Activated CD4-positive, alpha-beta T cell treated with anti-CD3 and anti-CD28 coated beads, Interleukin-2, amount 10 ng/mL, durations not matched to agents 24 days and 14 days (primary cell): ENCODE measurements at places on chromosomes 16 and 17.
A peak's percentile ranks its signal among the peaks of the same experiment; 100 is the strongest.

DNA sequence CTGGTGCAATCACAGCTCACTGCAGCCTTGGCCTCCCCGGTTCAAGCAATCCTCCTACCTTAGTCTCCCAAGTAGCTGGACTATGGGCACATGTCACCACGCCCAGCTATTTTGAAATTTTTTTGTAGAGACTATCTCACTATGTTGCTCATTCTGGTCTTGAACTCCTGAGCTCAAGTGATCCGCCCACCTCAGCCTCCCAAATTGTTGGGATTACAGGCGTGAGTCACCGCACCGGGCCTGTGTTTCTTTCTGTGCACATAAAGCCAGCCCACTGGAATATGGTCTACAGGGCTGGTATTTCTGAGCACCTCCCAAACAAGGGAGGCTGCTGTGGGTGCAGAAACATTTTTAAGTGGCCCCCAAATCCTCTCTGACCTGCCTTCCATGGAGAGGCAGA is 8.4 kb downstream of the TMEM95 start:
- DNase-seq = no peak

- DNase-seq = no peak
These were observed 74.7 kb upstream of the CDH11 start for GRCh38 chr16:65196420-65197075.

DNA sequence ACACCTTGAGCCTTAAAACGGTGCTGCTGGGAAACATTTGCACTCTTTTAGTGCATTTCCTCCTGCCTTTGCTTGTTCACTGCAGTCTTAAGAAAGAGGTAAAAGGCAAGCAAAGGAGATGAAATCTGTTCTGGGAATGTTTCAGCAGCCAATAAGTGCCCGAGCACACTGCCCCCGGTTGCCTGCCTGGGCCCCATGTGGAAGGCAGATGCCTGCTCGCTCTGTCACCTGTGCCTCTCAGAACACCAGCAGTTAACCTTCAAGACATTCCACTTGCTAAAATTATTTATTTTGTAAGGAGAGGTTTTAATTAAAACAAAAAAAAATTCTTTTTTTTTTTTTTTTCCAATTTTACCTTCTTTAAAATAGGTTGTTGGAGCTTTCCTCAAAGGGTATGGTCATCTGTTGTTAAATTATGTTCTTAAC is 4.4 kb downstream of the SOX9 start:
- no peak for DNase-seq

DNA sequence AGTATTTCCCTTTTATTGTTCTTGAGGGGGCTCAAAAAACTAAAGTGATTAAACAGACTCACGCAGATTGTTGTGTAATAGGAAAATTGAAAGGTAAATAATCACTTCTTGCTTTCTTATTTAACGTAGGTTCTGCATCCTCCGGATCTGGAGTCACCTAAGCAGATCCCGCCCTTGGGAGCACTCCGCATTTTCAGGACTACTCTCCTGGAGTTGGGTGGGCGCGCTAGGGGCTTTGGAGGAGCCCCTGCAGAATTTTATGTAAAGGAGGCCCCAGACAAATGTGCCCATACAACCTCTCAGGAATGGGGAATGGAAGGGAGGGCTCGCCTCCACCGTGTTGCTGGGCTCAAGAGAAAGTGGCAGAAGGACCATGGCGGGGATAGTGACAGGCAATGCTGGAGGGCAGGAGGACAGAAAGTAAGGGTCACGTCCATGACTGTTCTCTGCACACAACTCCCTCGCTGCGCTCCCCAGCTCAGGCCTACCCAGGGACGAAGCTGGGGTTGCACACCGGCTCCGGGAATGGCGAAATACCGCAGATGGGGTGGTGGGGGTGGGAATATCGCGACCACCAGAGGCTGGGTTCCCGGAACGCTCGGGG is 8.3 kb downstream of the MT2A start:
- no peak for DNase-seq

- no peak for DNase-seq
These were observed 836.1 kb upstream of the CDH8 start for GRCh38 chr16:62872339-62872738.

DNA sequence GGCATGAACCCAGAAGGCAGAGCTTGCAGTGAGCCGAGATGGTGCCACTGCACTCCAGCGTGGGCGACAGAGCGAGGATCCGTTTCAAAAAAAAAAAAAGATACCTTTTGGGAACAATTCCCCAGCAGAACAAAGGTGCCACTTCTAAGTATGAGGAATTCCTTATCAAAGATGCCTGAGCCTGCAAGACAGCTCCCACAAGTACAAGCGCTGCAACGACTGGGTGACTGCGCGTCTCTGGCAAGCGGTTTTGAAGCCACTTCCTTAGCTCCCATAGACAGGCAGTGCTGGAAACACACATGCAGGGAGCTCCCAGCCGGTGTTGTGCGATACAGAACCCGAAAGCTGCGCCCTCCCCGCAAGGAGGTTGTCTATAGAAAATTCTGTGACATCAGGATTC is 60.5 kb downstream of the ADCY9 start:
- DNase-seq = no peak

- no peak for DNase-seq
These were observed 134.3 kb downstream of the PPM1E start for GRCh38 chr17:58889928-58890327.

GRCh38 chr17:30368912-30369720 is 9.6 kb upstream of the CPD start:
- DNase-seq = no peak

DNA sequence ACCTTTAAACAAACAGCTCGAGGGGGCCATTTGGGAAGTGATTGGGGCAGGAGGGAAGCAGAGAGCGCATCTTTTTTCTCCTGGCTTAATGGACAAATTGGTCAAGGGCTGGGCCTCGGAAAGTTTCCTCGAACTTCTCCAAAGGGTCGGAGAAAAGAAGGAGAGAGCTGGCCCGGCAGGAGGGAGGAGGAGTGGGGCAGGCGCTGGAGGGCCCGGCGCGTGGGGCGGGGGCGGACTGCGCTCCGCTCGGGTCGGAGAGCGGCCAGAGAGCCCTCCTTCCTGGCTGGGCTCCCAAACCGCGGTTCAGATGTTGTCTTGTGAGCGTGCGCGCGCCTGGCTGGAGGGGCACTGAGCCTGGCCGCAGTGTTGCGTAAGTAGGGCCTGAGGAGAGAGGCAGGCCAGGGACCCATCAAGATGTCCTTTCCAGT is 1.2 kb downstream of the MMP2 start:
- DNase-seq = no peak

- DNase-seq = no peak
These were observed 2.5 kb downstream of the KNOP1 start for GRCh38 chr16:19715566-19715965.

DNA sequence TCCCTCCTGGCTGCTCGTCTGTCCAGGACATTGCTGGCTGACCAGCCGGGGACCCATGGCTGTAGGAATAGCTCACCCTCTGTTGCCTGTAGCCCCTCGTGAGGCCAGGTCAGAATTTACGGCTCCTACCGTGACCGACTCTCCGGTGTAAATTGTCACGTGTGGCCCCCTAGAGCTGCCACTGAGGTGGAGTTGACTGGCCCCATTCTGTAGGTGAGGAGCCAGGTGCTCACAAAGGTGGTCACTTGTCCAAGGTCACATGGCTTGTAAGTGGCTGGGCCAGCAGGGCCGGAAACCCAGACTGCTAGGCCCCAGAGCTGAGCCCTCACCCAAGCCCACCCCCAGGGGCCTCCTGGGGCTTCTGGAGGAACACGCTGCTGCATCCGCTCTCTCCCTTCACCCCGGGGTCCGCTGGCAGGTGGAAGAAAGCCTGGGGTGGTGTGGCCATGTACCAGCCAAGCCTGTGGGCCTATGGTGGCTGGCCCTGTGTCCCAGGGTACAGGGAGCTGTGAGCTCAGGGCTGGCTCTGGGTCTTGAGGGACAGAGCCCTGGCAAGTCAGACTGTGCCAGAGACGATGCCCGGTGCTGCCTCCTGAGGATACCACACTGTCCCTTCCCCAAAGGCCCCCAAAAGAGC is 120.7 kb downstream of the RAB11FIP4 start:
- DNase-seq = no peak

- DNase-seq = no peak
These were observed 450.3 kb downstream of the SHISA9 start for GRCh38 chr16:13351601-13352217.

- DNase-seq = peak; percentile 68
These were observed 3.2 kb downstream of the CBX4 start for GRCh38 chr17:79835953-79836509.

- no peak for DNase-seq
These were observed 281.6 kb upstream of the CCL2 start for GRCh38 chr17:33973491-33973890.

- DNase-seq = no peak
These were observed 312.9 kb downstream of the SNX29 start for GRCh38 chr16:12289175-12290063.

GRCh38 chr16:1012135-1012534 is 30.6 kb downstream of the SOX8 start:
- DNase-seq = no peak

DNA sequence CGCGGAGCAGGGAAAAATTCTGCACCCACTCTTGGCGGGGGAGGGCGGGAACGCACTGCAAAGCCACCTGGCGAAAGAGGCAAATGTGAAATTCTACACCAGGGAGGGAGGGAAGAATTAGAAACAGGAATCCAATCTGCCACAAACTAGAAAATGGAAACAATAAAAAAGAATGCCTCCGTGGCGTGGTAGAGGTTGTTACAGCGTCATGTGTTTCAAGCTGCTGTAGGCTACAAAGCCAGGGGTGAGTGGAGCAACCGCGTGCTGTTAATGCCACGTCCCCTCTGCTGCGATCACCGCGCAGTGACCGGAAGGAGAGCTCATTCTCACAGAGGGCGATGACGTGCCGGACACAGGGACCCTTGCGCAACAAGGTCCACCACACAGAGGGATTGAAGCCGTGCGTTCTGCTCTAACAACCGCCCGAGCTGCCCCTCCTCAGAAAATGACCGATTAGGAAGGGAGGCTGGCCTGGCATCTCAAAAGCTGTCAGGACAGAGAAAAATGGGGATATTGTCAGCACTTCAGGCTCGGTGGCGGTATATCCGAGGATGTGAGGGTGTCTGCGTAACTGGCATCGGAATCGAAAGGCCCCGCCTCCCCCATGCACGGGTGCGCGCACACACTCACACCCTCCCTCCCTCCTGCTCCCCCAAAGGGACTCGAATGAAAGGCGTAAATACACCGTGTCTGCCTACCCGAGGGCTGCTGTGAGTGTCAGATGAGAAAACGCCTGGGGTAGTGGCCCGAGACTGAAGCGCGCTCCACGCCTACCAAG is 70.8 kb upstream of the TNRC6C start:
- DNase-seq = peak; percentile 87

- no peak for DNase-seq
These were observed 88.8 kb downstream of the CYLD start for GRCh38 chr16:50830698-50831097.

DNA sequence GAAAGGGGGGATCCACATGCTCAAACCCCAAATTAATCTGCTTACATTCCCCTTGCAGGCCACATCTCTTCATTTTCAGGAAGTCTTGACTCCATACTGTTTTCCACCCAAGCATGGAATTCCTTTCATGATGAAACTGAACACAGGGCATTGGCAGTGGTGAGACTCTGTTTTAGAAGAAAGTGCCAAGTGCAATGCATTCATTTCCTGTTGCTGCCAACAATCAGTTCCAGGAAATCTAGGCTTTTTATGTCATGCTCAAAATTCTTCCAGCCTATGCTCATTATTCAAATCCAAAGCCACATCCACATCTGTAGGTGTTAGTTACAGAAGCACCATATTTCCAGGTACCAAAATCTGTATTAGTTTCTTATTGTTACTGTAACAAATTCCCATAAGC is 4.1 kb downstream of the CCL2 start:
- DNase-seq = no peak
